Pons (tissue), 1 donor: ENCODE measurements at places on chromosomes 3 and 15.

DNA sequence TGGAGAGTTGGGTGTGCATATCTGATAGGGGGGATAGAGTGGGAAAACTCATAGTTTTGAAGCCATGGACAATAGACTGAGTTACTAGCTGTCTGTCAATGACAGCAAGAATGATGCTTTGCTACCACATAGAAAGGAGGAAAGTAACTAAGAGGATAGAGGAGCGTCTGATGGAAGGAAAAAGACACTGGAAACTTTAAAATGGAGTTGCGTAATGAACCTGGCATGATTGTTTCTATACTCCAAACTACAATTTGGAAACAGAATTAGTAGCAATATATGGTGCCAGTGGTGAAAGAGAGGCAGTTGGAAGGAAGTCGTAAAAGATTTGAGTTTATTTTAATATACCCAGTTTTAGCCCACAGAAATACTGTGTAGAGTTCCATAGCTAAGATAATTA lies 163.6 kb downstream of the TUSC7 start:
- no peak for DNase-seq

- DNase-seq, result no peak
These were observed 129.5 kb downstream of the KCNMB2 start for GRCh38 chr3:178665747-178666146.

DNA sequence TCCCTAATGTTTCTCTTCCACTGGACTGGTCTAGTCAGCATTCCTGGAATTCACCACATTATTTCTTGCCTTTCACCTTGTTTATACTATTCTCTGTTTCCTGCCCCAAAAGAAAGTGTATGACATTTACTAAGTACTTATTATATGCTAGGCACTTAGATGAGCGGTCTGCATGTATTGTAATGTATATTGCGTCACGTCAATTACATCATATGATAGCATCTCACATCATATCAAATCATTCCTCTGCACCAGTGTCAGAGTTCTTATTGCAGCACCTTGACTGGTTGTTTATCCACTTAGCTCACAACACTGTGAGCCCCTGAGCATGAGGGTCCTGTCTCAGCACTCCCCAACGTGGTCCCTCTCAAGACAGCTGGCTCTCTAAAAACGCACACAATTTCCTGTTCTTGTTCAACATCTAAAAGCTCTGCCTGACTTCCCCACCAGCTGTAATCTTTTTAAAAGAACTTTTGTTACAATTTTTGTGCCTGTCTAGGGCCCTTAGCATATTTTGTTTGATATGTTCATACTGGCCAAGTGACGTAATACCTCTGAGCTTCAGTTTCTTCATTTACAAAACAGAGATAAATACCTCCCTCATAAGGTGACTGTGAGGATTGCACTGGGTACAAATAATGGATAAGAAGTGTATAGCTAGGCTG lies 58.8 kb downstream of the ARHGAP31 start:
- no peak for DNase-seq

- no peak for DNase-seq
These were observed 57.2 kb downstream of the SH3GL3 start for GRCh38 chr15:83504365-83504764.

GRCh38 chr15:85154061-85154460 lies 172.4 kb downstream of the PDE8A start:
- DNase-seq, result no peak

DNA sequence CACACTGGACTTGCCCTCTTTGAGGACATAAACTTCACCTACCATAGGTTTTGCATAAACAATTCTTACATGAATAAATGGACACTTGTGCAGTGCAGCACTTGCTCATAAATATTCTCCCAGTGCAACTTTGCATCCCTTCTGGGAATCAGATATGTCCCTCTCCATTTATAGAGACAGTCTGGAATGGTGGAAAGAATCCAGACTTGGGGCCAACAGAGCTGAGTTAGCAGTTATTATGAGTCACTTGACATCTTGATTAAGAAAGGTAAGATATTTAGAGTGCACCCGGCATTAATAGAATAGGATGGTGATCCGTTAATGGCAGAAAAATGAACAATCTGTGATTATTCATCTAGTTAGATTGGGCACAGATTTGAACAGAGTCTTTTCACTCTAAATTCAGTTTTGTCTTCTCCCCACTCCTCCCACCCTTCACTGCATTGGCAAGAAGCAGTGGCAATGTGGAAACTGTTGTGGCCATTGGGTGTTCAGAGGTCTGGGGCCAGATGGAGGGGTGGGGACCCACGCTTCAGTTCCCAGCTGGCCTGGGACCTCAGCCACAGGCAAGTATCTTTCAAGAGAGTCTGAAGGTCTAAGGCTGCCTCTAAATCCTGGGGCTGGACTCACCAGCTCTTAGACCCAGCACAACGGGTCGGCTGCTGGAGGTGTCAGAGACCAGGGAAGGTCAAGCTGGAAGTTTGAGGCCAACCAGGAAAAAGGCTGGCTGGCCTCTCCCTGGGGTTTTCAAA lies 58.9 kb upstream of the KY start:
- no peak for DNase-seq

- DNase-seq, result no peak
These were observed 47.2 kb upstream of the IQSEC1 start for GRCh38 chr3:13120289-13120927.

DNA sequence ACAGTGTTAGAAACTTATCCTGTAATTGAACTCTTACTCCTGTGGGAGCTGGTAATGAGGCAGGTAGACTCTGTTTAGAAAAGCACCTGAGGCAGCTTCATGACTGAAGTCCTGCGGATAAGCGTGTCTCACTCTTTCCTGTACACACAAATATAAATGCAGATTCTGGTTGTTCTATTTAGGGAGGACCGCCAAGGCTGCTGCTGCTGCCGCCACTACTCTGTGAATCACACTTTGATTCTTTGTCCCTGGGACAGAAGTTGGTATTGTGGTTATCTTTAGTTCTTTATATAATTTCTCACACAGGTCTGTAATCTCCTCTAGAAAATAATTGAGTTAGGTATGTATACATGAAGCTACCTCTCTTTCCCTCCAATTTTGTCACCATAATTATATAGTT lies 3.6 kb downstream of the LSAMP start:
- DNase-seq, result peak; percentile 78

- no peak for DNase-seq
These were observed 96.4 kb downstream of the NSUN3 start for GRCh38 chr3:94159062-94159828.

DNA sequence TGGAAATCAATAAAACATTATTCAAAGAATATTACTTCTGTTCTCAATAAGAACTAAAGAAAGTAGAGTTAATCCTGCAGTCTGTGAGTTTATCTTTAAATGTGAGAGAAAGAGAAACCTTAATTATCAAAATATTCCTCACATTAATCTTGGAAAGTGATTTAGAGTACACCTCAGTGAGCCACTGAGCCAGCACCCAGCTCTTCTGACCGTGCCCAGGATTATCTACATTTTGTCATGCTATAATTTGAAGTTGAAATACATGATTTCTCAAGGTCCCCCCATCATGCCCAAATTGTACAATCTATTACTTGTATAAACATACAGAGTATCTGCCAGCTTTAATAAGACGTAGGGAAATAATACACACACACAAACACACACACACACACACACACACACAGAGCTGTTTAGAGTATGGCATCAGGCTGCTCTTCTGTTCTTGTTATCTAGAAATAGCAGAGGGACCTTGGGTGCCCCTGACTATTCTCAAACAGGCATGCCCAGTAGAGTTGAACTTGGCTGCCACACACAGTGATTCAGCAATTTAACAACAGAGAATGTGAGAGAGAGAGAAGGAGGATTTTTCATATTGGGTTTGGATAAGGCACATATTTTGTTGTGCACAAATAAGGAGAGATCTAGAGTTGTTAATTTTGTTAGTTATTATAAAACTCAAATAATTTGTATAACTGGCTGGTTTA lies 74.4 kb downstream of the P2RY1 start:
- DNase-seq, result peak; percentile 13

DNA sequence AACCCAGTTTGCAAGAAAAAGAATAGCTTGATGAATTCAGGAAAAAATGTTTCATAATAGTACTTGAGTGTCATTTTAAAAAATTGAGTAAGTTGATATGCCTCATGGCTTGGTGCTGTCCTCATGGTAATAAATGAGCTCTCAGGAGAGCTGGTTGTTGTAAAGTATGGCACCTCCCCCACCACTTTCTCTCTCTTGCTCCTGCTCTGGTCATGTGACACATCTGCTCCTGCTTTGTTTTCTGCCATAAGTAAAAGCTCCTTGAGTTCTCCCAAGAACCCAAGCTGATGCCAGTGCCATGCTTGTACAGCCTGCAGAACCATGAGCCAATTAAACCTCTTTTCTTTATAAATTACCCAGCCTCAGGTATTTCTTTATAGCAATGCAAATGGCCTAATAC lies 108.8 kb upstream of the CRBN start:
- DNase-seq, result no peak

DNA sequence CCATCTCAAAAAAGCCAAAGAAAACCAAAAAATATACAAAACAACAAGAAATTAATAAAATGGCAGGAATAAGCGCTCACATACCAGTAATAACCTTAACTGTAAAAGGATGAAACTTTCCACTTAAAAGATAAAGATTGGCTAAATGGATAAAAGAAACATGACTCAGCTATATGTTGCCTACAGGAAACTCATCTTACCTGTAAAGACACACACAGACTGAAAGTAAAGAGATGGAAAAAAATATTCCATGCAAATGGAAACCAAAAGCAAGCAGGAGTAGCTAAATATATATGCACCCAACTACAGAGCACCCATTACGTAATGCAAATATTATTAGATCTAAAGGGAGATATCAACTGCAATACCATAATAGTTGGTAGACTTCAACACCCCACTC lies 49.7 kb downstream of the ADAM10 start:
- DNase-seq, result no peak
